ENCODE measurements at places on chromosomes 16 and 17.

- no peak for DNase-seq
Observed at GRCh38 chr17:72580321-72581127, 459.7 kb downstream of the SOX9 start.

GRCh38 chr17:38578229-38579082 is 27.3 kb downstream of the SRCIN1 start:
- DNase-seq = no peak

DNA sequence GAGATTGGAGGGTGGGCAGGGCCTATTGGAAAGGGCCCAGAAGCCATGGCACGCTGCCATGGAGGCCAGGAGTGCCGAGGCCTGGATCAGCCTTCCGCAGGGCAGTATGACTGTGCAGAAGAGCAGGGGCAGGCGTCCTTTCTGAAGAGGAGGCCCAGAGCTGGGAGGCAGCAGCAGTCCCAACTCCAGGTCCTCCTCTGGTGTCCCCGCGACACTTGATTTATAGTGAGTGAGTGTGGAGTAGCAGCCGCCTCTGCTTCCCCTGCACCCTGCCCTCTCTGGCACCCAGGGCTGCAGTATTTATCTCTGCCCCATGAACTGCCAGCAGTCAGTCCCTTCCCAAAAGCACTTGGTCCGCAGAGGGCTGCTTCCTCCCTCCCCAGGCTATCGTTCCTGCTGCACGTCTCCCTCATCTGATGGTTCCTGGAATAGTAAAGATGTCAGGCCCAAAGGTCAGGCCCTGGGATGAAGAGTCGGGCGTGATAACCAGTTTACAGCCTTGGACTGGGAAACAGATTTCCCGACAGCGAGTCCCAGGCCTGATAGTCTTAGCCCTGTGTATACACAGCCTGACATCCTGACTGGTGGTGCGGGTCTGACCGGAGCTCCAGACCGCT is 32.9 kb downstream of the PGS1 start:
- no peak for DNase-seq

DNA sequence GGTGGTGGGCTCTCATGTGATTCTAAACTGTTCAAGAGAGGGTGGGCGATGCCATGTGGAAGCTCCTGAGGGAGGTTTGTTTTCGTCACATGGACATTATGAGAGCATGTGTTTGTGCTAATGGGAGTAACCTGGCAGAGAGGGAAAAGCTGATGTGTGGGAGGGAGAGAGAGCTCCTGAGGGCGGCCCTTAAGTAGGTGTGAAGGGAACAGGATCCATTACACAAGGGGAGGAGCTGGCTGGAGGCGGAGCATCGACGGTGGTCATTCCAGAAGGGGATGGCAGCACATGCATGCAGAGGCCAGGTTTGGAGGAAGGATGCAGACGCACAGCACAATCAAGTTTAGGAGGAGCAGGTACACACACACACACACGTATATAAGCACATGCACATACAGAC is 197.5 kb downstream of the RPTOR start:
- DNase-seq = no peak

- no peak for DNase-seq
Observed at GRCh38 chr17:81693509-81694210, 9.5 kb upstream of the MRPL12 start.

- no peak for DNase-seq
Observed at GRCh38 chr17:81641825-81642489, 5.0 kb downstream of the TSPAN10 start.

- no peak for DNase-seq
Observed at GRCh38 chr17:34172390-34172918, 82.6 kb upstream of the CCL2 start.

Data from Peyer's patch (tissue), 4 donors.